ENCODE measurements at places on chromosomes 2 and 18.

GRCh38 chr18:9766076-9766481 is 58.0 kb downstream of the RAB31 start:
- no peak for DNase-seq

- no peak for DNase-seq
Measured at GRCh38 chr2:239519921-239520585, 119.2 kb upstream of the HDAC4 start.

DNA sequence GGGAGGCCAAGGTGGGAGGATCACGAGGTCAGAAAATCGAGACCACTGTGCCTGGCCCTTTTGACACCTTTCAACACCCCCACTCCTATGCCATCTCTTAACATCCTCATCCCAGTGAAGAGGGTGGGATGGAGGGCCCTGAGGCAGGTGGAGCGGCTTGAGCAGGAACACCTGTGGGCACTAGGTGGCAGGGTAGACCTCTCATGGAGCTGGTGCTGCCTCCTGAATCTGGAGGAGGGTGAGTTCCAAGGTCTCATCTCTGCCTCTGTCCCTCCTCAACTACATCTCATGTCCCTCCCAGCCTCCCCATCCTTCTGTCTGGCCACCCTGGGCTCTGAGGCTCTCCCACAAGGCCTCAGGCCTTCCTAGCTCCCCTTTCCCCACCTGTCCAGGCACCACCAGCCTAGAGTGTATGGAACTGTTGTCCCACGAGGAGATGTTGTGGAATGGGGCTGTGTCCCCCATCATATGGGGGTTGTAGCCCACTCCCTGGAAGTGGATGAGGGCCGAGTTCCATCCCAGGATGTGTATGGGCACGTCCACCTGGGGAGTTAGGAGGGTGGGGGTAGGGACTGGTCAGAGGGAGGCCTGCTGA is 17.0 kb upstream of the CRYBA2 start:
- DNase-seq, result no peak

GRCh38 chr2:176813621-176814049 is 399.0 kb upstream of the HNRNPA3 start:
- no peak for DNase-seq

GRCh38 chr2:199128476-199129229 is 329.1 kb downstream of the SATB2 start:
- DNase-seq, result no peak

GRCh38 chr2:120312860-120313694 is 32.9 kb upstream of the INHBB start:
- peak; percentile 54 for DNase-seq

DNA sequence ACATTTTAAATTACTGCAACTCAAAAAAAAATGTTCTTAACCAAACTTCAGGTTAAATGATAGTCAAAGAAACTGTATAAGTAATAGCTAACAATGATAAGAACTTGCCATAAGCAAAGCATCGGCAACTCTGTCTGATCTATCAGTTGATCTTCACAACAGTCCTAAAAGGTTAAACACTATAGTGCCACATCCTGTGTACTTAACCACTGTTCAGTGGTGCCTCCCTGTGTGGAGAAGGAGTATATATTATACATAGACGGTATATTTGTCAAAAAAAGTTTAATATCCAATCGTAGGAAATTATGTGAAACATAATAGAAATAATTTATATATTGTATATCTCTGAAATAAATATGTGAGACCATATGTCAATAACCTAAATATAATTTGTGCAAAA is 13.0 kb downstream of the DTNA start:
- no peak for DNase-seq

All from stimulated activated CD8-positive, alpha-beta memory T cell treated with anti-CD3 and anti-CD28 coated beads, Interleukin-15, amount 100 ng/mL, for 24 hours (primary cell).